ENCODE measurements at places on chromosomes 2 and 18.

- no peak for DNase-seq
Measured at GRCh38 chr2:19876751-19877150, 25.0 kb downstream of the TTC32 start.

DNA sequence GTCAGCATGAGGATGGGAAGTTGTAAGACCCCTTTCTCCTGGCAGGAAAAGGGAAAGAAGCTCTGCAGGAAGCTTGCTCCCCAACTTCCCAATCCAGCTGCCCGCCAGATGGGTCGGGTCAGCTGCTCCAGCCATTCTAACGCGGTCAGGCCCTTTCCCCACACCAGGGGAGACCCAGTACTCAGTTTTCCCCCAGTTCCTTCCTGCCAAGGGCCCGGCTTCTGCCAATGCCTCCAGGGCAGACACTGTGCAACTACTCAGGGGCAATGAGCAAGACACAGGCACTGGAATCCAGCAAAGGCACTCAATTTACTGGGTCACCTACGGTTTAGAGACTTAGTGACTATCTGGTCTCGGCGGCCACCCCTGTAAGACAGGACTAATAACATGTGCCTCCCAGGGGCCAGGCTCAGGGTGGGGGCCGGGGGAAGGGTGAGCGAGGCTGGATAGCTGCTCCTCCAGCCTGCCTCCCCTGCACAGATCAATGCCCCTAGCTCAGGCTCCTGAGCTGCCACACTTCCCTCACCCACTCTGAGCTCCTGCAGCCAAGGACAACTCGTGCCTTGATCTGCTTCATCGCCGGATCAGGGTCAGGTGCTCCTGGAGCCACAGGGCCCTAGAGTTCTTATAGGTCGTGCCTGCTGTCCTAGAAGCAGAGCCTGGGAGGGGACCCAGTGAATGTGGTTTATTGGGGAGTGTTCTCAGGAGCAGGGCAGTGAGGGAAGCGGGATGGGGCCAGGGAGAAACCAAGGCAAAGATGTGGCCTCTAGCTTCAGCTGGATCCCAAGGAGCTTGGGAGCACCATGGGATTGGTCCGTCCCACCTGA, 171.1 kb downstream of the ZFP36L2 start:
- no peak for DNase-seq

- DNase-seq, result no peak
Measured at GRCh38 chr2:59176737-59177136, 935.6 kb upstream of the FANCL start.

- no peak for DNase-seq
Measured at GRCh38 chr2:174330945-174331594, 3.7 kb upstream of the SP9 start.

GRCh38 chr2:174597345-174598047, at the start of gene WIPF1:
TSS of gene WIPF1 (minus strand) at chr2:174597804. CDS start at chr2:174585573, 12,231 bp downstream.
- DNase-seq, result peak; percentile 63
